ENCODE measurements at places on chromosomes 3 and 15.

GRCh38 chr3:140103166-140103565 is 168.2 kb downstream of the CLSTN2 start:
- no peak for DNase-seq

GRCh38 chr3:44117239-44117638 is 124.4 kb upstream of the TOPAZ1 start:
- no peak for DNase-seq

DNA sequence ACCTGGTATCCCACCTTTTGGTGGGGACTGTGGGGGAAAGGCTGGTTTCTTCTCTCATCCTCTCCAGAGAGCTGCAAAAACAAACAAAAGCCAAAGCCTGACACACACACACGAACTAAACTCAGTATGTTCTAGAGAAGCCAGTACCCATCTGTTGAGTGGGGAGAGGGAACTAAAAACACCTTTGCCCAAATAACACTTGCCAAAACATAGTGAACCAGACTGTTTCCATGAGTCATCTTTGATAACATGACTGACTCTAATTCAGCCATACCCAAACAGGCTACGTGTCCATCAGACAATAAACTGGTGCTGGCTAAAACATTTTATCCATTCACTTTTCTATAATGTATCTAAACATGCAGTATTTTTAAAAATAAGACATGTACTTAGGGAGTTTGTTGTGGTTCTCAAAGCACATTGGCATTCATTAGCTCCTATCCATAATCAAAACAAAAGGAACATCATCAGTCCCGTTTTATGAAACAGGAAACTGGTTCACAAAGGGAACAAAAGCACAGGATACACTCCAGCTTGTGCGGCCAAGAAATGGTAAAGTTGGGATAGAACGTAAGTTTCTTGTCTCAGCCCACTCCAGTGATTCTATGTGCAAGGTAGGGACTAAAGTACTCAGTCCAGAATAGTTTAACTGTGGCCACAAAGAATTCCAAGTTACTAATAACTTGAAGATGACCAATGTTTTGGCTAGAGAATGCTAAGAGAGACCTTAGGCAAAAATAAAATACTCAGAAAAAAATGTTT is 16.1 kb downstream of the LYSMD2 start:
- DNase-seq = no peak

DNA sequence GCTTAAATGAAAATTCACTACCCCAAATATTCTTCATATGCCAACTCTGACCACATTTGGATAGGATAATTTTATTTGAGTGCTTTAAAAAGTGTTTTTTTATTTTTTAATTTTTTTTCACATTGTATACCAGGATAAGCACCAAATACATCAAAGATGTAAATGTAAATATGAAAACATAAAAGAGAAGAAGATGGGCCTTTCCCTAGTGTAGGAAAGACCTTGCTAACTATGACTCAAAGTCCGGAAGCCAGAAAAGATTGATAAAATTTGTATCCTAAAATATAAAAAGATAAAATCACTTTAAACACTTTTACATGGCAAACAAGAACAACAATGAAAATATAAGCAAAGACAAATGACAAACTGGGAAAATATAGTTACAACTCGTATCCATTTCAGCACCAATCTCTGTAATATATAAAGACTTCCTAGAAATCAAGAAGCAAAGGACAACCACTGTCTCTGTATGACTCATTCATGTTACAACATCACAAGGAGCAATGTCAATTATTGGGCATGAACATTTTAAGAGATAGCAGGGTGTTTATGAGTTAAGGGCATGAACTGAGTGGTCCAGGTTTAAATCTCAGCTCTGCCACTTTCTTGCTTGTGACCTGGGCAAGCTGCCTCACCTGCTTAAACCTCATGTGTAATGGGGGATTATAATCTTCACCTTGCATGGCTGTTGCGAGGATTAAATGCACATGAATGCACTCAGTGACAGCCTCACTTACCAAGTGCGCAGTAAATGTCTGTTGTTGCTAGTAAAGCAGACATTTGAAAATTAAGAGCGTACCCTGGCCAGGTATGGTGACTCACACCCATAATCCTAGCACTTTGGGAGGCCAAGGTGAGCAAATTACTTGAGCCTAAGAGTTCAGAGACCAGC is 25.3 kb upstream of the ARHGEF3 start:
- no peak for DNase-seq

GRCh38 chr3:49222002-49222401 is 50.6 kb downstream of the KLHDC8B start:
- DNase-seq = no peak

DNA sequence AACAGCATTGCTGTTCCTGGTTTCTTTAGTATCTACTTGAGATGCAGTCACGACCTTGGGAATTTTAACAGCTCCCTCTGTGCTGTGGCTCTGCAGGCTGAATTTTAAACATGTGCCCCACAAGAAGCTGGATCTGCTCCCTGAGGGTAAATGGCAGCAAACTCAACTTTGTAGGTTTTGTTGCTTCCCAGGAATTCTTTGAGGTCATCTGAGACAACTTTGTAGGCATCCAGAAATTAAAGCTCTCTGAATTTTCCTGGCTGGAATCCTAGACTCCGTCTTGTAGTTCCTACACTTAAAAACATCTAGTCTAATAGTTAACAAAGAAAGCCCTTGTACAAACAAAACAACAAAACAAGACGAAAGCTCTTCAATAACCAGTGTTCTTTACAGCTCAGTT is 366.3 kb downstream of the FEZF2 start:
- DNase-seq = no peak

DNA sequence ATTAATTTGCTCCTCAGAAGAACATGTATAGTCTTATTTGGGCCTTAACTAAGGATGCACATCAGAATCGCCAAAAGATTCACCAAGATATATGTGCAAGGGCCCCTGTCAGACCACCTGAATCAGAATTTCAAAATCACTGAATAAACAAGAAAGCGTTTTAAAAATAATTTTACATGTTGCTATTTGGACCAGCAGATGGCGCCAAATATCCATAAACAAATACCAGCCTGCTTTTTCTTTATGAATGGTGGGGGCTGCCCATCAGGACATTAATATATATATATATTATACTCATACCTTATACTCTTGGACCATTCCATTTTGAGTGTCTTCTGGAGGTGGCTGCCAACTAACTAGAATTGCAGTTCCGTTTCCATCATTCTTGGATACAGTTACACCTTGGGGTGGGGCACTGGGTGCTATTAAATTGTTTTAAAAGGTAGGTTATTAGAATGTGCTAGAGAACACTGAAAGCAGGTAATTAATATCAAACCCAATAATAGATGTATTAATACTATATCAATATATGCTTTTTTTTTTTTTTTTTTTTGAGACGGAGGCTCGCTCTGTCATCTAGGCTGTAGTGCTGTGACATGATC is 1108.3 kb downstream of the ROBO1 start:
- DNase-seq = no peak

- DNase-seq = no peak
These were observed 392.6 kb downstream of the GAP43 start for GRCh38 chr3:116015931-116016330.

Measured in stimulated activated CD4-positive, alpha-beta T cell treated with anti-CD3 and anti-CD28 coated beads, Interleukin-1b, Interleukin-23, amount 100 ng/mL, for 1 hour (primary cell).